Activated T-helper 1 cell treated with Interleukin-2 at 50 U/mL for 16 hours (primary cell): ENCODE measurements at places on chromosomes 2 and 18.
A peak's percentile ranks its signal among the peaks of the same experiment; 100 is the strongest.

GRCh38 chr2:144670080-144670479, 150.2 kb upstream of the ZEB2 start:
- DNase-seq: no peak

DNA sequence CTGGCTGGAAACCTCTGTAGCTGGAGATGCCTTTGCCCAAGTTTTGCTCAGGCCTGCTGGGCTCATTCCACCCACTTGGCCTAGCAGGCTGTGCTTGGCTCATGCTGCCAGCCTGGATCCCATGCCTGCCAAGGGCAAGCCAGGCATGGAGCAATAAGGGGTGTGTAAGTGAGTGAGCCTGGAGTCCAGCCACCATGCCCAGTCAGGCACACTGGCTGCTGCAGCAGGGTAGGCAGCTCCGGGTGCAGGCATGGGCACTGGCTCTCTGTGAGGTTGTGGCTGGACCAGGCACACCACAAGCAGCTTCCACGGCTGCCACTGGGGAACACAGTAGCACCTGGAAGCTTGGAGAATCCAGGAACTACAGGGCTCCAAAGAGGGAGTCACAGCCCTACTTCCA, 147.7 kb upstream of the HS6ST1 start:
- no peak for DNase-seq

DNA sequence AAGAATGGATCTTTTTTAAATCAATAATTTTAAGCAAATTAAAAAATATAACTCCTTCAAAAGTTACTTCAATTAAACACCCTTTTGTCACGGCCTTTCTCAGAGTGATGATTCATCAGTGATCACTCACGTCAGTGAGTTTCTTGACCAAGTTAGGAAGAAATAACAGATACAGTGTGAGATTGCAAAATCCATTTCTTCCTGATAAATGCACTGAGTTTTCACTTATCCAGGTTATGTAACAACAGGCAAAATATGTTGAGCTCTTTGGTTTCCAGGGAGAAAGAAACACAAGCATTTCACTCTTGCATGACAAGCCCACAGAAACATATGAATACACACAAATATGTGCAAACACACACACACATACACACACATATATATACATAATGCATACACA, 195.9 kb upstream of the CYRIA start:
- no peak for DNase-seq

GRCh38 chr2:46188041-46188716, 109.0 kb upstream of the EPAS1 start:
- DNase-seq: no peak

DNA sequence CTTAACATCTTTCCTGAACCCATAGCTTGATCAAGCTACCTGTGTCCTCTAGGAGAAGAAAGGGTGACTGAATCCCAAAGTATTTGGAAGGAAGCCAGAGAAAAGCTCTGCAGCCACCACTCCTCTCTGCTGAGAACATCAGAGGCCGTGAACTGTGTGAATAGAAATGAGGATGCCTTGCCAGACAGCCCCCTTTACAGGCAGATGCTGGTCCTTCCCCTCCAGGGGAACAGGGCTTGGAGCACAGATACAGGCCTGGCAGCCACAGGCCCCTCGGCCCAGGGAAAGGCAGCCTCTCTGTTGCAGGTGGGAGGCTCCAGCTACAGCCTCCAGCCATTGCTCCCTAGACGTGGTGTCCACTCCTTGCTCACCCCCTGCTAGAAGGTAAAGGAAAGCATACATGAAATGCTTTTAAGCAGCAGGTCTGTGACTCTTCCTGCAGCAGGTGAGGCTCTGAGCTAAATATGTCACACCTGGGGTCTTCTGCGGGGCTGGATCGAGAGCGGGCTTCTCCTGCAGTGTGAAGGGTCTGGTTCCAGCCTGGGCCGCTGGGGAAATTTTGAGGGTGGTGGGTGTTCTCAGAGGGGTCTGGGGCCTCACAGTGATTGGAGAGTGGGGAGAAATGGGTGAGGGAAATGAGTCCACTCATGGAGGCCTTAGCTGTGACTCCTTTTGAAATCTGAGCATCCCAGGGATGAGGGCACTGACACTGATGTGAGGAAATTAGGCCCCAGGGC, 234.0 kb downstream of the KLHL29 start:
- DNase-seq: no peak

- peak; percentile 60 for DNase-seq
Observed at GRCh38 chr18:34976899-34977837, 64.0 kb upstream of the MAPRE2 start.

GRCh38 chr2:215000721-215001120, 137.7 kb downstream of the ABCA12 start:
- DNase-seq: no peak

- no peak for DNase-seq
Observed at GRCh38 chr2:10048501-10049171, 5.3 kb downstream of the KLF11 start.

- DNase-seq: no peak
Observed at GRCh38 chr18:75132931-75133525, 75.9 kb downstream of the PTGR3 start.

DNA sequence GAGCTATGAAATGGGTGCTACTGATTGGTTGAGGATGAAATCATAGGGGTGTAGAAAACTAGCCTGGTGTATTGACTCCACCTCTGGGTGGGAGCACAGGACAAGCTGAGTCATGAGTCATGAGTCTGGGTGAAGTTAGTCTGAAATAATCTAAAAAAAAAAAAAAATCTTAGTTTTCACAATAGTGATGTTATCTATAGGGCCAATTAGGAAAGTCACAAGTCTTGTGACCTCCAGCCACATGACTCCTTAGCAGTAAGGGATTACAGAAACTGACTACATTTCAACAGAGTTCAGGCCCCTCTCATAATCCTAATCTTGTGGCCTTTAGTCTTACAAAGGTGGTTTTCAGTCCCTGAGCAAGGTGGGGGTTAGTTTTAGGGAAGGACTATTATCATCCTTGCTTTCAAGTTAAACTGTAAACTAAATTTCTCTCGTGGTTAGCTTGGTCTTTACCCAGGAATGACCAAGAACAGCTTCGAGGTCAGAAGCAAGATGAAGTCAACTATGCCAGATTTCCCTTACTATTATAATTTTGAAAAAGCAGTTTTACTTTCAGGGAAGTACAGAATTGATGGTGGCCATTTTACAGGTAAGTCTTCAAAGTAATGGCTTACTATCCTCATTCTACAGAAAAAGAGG, 338.0 kb upstream of the GYPC start:
- DNase-seq: no peak

GRCh38 chr18:4134700-4135099, 320.4 kb downstream of the DLGAP1 start:
- DNase-seq: no peak

- DNase-seq: no peak
Observed at GRCh38 chr2:120719491-120719890, 16.2 kb upstream of the GLI2 start.

GRCh38 chr2:18085593-18085992, 207.1 kb downstream of the KCNS3 start:
- no peak for DNase-seq

DNA sequence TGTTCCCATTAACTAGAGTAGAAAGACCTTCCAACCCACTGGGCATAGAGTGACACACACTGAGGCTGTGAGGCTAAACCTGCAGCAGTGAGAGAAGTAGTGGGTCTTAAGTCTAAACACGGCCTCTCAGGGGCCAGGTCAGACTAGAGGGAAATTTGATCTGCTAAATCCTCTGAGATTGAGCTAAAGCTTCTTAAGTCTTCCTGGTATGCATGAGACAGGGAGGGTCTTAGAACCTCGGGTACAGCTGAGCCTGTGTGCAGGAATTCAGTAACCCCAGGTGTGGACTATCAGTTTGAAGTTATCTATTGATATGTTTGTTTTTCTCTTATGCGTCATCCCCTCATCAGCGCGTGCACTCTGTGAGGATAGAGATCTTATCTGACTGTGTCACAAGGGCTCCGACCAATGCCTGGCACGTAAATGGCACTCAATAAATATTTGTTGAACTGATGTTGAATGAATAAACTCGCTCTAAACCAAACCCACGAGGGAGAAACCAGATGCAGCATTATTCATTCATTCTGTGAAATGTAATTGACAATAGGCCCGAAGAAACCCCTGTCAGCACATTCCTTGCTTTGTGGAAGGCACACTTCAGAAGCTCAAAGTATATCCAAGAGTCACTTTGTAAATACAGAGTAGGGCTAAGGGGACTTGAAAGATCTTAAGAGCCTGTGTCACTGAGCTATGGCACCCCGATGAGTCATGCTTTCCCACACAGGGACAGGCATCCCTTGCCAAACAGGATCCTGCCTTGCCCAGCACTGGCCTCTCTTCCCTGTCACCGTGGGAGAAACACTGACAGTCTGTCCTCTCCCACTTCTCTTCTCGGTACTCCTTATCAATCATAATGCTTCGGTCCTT, 21.7 kb upstream of the RAB10 start:
- DNase-seq: no peak

GRCh38 chr2:218168016-218168415, 1.3 kb upstream of the CXCR1 start:
- DNase-seq: no peak

DNA sequence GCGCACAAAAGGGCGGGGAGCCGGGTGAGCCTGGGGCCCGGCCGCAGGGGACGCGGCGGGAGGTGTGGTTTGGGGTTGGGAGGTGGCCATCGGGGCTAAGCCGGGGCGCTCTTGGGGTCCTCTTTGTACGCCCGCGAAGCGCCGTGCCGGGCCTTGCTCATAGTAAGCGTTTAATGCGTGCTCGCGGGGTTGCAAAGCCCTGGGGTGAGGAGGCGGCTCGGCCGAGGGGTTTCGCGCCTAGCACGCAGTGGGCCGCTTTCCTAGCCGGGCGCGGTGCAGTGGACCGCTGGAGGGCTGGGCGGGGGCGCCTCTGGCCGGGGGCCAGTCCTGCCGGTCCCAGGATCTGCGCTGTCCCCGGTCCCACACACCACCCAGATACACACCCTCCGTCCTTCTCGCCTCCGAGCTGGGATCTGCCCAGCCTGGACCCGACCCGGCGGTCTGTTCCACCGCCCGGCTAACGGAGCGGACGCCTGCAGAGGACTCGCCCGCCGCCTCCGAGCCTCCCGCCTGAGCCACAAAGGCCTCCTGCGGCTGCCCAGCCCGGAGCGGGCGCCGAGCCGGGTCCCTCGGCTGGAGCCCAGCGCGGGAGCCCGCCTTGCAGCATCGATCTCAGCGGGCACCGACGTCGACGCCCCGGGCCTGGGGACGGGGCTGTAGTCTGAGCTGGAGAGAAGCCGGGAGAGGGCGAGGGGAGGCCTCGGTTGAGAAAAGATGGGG, 564 bp downstream of the DPYSL5 start:
- DNase-seq: no peak

- peak; percentile 96 for DNase-seq
Observed at GRCh38 chr2:219229305-219230058, at the start of the genes ANKZF1 and ATG9A. ANKZF1 (plus strand) TSS chr2:219229806; CDS start chr2:219230258, 452 bp downstream. ATG9A (minus strand) TSS chr2:219229636; CDS start chr2:219228024, 1,612 bp downstream.
